ENCODE measurements at places on chromosomes 16 and 17.

DNA sequence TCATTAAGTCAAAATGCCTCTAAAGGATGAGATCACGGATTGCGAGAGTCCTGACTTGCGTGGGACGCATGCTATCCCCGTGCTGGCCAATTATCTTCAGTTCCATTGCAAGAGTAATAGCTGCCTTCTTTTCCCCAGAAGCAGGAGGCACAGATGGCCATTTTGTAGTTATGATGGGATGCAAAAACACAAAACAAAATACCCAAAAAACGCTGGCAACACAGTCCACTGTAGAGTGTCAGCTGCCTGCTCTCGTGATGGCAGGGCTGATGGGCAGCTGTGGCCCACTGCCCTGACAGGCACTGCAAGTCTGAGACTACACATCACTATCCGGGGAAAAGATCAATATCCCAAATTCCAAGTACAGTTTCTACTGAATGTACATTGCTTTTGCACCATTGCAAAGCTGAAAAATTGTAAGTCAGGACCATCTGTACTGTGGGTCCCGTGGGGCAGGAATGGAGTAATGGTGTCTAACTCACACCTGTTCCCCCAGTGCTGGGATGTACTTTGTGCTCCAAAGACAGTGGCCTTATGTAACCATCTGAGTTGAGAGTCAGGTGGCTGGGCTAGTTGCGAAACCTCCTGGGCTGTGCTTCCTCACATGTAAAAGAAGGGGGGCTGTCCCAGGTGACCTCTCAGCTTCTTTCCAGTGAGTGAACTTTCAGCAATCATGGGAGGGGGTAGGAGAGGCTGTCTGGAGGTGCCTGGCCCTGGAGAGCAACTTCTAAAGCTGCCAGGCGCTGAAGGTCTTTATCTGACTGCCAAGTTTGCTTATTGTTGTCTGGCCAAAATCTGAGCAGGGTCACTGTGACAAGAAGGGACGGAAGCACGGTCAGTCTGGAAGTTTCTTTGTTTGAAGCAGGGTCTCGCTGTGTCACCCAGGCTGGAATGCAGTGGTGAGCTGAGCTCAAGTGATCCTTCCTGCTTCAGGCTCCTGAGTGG, 4.7 kb downstream of the SLC47A1 start:
- no peak for DNase-seq

- DNase-seq = no peak
Measured at GRCh38 chr17:34051046-34051445, 204.0 kb upstream of the CCL2 start.

DNA sequence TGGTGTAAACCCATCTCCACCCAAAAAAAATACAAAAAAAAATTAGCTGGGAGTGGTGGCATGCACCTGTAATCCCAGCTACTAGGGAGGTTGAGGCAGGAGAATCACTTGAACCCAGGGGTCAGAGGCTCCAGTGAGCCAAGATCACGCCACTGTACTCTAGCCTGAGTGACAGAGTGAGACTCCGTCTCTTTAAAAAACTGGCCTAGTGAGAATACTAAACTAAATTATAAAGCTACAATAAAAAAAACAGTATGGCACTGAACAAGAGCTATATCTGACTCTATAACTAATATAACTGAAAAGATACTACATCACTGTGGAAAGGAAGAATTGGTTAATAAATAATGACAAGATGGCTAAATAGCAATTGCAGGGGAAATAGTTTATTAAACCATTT, 6.4 kb downstream of the SMURF2 start:
- no peak for DNase-seq

GRCh38 chr16:60295451-60295850, 1561.3 kb upstream of the GOT2 start:
- no peak for DNase-seq

DNA sequence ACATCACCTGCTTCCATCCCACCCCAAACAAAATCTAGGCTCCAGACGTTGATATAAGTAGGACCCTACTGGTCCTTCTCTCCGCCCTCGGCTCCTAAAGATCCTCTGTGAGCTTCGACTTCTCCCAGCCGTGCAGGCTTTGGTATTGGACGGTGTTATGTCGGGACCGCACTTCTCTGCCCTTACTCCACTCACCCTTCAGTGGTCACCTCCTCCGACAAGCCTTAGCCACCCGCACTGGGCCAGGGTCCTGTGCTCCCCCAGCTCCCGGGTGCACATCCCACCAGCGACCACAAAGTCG, 1.6 kb downstream of the PSMB10 start:
- no peak for DNase-seq

DNA sequence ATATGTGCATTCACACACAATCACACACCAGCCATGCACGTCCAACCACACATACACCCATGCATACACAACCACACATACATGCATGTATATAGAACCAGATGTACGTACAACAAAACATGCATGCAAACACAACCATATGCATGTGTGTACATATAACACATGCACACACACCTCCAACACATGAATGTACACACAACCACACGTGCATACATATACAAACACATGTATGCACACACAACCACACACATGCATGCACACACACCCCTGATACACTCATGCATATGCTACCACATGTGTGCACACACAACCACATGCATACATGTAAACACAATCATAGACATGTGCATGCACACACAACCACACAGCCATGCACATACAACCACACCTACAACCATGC, 52.0 kb upstream of the SDK2 start:
- DNase-seq = no peak

GRCh38 chr16:66081775-66082366, 284.6 kb upstream of the CDH5 start:
- no peak for DNase-seq

GRCh38 chr17:77848257-77848656, 110.2 kb upstream of the TNRC6C start:
- DNase-seq = peak; percentile 3

GRCh38 chr16:69918241-69918640, 32.9 kb upstream of the CLEC18A start:
- DNase-seq = no peak

DNA sequence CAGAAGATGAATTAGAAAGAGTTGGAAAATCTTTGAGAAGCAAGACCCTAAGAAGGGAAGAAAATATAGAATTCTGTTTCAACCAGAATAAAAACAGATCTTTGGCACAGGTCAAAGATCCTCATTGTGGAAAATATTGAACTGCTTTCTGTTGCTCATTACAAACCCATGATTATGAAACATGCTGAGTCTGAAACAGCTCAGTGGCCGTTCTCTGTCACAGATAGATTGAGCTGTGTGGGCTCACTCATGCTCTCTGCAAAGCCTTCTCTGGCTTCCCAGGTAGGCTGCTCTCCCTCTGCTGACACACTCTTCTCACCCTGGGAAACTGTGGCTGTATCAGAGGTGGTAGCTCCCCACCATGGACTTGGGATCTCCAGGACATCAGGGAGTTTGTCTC, 3.4 kb upstream of the KRT38 start:
- no peak for DNase-seq

DNA sequence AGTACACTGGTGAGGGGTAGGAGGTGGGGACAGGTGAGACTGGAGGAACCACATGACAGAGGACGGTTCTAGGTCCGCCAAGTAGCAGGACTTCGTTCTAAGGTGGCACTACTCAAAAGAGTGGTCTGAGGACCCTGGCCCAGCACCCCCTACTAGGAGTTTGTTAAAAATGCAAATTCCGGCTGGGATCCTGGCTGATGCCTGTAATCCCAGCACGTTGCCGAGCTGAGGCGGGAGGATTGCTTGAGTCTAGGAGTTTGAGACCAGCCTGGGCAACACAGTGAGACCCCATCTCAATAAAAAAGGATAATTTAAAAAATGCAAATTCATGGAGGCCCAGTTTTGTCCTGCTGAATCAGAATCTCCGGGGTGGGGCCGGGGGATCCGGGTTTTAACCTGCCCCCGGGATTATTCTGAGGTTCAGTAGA, 59.1 kb downstream of the WSB1 start:
- DNase-seq = no peak

- DNase-seq = no peak
Measured at GRCh38 chr16:78277321-78278055, 178.0 kb downstream of the WWOX start.

GRCh38 chr17:4542726-4543191, 12.4 kb downstream of the MYBBP1A start:
- DNase-seq = no peak

- DNase-seq = peak; percentile 94
Measured at GRCh38 chr16:53090591-53091411, 36.0 kb downstream of the CHD9 start.

GRCh38 chr16:86424985-86425384, 85.3 kb upstream of the FOXF1 start:
- DNase-seq = no peak

- peak; percentile 82 for DNase-seq
Measured at GRCh38 chr16:89393738-89394406, 96.5 kb downstream of the ANKRD11 start.

DNA sequence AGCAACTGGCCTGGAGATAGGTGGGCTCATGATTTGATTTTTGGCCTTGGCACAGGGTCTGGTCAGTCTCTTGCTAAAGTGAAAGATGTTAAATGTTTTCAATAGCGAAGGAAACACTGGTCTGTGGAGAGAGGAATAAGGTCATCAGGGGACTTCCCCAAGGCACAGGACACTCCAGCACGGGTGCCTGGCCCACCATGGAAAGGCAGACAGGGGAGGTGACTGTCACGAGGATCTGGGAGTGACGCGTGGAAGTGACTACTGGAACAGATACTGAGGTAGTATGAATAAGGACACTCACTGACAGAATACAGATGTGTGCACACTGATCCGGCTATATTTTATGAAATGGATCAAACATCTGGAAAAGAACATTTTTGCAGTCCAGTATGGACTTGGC, 16.7 kb upstream of the ICAM2 start:
- no peak for DNase-seq

GRCh38 chr16:23595246-23595950, 718 bp downstream of the NDUFAB1 start:
- DNase-seq = no peak

GRCh38 chr16:88357317-88358022, 25.3 kb upstream of the ZNF469 start:
- DNase-seq = peak; percentile 24

DNA sequence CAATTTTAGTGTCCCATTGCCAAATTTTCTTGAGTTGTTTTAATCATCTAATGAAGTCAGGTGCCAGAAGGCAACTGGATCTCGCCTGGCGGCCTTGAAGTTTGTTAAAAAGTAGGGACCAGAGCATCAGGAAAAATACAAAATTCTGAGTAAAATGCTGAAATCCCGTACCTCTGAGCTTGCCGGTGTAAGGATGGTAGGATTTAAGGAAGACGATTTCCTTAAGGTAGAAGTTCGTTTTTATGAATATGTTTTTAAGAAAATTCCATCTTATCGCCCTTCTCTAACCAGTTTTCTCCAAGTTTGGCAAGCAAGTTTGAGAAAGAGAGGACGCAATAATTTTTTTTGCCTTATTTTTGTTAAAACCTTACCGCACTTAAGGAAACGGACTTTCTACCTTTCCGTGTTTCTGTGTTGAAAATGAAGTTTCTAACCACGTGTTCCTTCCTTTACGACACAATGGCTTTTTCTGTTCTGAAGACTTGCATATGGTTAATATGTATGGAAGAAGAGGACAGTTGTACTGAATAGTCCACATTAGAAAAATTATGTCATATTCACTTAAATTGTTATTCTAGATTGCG, 748 bp downstream of the ATF7IP2 start:
- DNase-seq = no peak

- peak; percentile 22 for DNase-seq
Measured at GRCh38 chr16:57500578-57501111, 14.4 kb upstream of the DOK4 start.

GRCh38 chr16:74029115-74029792, 267.4 kb upstream of the PSMD7 start:
- DNase-seq = no peak

DNA sequence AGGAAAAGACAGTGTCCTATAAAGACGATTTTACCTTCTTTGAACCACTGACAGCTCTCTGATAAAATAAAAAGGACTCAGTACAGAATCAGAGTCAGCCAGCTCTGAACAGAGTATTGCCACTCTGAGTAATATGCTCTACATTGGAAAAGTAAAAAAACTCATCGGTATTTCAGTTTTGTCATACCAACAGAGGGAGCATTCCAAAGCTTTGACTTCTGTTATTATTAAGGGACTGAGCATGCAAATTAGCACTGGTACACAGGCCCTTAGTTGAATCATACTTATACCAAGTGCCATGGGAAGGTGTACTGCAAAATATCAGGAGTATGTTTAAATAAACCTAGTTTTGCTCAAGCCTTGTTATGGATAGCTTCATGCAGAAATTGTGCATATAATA, 509.0 kb upstream of the KIF2B start:
- DNase-seq = no peak

GRCh38 chr16:10338426-10338825, 47.4 kb upstream of the ATF7IP2 start:
- peak; percentile 45 for DNase-seq

- DNase-seq = no peak
Measured at GRCh38 chr16:56950051-56950450, 11.7 kb upstream of the CETP start.

GRCh38 chr16:89482150-89482816, 8.1 kb downstream of the ANKRD11 start:
- DNase-seq = peak; percentile 30

GRCh38 chr17:78174870-78175642, 6.7 kb downstream of the SYNGR2 start:
- no peak for DNase-seq

DNA sequence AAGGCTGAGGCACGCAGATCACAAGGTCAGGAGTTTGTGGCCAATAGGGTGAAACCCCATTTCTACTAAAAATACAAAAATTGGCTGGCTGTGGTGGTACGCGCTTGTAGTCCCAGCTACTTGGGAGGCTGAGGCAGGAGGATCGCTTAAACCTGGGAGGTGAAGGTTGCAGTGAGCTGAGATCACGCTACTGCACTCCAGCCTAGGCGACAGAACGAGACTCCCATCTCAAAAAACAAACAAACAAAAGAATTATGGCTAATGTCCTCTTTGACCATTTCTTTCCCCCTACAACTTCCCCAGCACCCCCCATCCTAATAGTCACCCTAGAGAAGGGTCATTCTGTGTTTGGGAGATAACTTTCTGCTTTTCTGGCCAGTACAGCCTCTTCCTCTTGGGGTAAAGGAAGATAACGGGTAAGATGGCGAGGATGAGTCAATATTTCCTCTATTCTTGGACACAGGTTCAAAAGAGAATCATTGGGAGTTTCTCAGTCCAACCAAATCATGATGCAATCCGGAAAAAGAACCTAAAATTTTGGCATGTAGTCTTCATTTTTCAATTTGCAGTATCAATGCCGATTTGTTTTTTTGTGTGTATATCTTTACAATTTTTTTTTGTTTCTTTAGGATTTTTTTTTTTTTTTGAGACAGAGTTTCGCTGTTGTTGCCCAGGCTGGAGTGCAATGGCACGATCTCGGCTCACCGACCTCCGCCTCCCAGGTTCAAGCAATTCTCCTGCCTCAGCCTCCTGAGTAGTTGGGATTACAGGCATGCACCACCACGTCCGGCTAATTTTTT, 107.6 kb upstream of the MED13 start:
- no peak for DNase-seq

Measured in Right ventricle myocardium superior (tissue), 1 donor.